ENCODE measurements at places on chromosomes 13 and 19.

- ATAC-seq: no peak
These were observed 46.3 kb downstream of the URI1 start for GRCh38 chr19:29988351-29988750.

DNA sequence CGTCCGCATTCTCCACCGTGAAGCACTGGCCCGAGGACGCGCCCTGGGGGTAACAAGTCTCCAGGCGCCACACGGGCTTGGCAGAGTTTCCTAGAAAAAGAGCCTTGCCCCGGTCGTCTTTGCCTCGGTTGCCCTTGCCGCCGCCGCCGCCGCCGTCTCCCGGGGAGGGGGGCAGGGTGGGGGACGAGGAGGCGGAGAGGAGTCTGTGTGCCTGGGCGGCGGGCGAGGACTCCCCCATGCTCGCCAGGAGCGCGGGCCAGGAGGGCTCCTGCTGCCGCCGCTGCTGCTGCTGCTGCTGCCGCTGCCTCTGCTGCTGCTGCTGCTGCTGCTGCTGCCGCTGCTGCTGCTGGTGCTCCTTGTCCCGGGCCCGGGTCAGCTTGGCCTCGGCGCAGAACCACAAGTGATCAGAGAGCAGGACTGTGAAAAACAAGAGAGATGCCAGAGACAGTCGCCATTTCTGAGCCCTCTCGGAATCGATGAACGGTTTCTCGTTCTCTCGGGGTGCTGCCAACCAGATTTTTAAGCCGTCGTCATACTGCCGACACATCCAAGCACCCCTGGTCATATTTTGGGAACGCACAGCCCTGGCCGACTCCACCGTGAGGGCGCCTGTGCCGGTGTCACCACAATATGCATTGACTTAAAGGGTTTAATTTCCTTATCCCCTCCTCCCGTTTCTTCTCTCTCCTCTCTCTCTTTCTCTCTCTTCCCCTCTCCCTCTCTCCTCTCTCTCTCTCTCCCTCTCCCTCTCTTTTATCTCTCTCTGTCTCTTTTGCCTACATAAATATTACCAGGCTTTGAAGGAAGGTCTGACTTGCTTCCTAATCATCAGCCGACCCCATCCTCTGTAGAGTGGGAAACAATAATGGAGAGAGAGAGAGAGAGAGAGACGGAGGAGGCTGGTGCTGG, 349.1 kb downstream of the LIG4 start:
- ATAC-seq: no peak

DNA sequence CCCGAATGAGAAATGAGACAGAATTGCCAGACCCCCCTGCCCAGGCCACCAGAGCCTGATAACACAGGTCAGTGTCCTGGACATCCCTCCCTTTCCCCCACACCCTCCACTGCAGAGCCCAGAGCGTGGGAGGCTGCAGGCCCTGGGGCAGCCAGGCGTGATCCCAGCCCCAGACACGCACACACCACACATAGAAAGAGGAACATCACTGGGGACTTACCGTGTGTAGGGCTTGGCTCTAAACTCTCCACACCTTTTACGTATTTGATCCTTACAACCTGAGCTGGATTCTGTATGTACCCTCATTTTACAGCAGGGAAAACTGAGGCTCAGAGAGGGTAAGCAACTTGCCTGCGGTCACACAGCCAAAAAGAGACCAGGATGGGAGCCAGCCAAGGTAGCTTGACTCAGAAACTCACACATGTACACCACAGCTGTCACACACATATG, 334 bp upstream of the ANGPTL6 start:
- no peak for ATAC-seq

DNA sequence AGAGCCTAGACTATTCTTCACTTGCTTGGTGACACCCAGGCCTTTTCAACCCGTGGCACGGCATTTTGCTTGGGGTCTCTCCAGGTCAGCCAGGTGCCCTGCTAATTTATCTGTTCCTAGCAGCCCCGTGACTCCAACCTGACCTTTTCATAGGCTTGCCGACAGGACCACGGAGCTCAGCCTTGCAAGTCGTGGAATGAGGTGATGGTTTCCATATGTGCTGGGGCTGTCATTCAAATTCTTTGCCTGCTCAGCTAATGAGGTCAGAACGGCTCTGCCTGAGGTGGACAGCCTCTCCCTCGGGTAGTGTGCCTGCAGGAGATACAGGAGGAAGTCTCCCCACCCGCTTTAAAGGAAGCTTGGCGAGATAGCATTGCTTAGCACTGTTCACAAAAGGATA, 61.0 kb downstream of the SHISA2 start:
- no peak for ATAC-seq

DNA sequence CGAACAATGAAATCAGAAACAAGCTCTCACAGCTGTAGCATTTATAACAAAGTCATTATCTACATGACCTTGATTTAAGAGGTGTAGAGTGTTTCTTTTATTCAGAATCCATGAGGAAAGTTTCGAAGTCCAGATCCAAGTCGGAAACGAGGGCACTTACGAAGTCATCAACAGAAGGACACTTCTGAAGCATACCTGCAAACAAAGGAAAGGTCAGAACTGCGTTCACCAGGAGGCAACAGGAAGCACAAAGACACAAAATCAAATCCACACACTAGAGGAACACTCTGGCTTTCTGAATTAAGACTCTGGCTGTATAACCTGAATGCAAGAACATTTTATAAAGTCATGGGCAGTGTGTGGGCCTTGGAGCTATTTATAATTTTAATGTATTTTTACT, 158.9 kb downstream of the MIPEP start:
- ATAC-seq: no peak

GRCh38 chr19:8335343-8336071, 7.6 kb downstream of the KANK3 start:
- peak; percentile 45 for ATAC-seq

DNA sequence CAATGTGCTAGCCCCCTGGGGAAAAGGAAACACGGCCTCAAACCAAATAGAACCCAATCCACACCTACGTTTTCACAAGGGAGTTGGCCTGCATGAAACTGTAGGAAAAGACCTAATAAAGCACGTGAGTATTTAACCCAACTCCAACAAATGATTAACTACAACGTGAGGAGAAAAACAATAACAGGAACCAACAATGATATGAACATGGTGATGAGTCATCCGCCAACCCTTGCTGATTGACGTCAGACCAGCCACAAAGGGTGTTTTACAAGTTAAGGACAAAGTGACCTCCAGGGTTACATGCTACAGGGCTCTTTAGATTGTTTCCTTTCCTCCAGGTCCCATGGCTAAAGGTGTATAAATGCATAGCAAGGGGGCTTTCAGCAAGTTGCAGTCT, 460.5 kb downstream of the COG6 start:
- ATAC-seq: peak; percentile 87

- ATAC-seq: no peak
These were observed 10.2 kb upstream of the CCDC97 start for GRCh38 chr19:41299755-41300089.

GRCh38 chr19:35006342-35006998, 6.3 kb downstream of the GRAMD1A start:
- peak; percentile 39 for ATAC-seq

DNA sequence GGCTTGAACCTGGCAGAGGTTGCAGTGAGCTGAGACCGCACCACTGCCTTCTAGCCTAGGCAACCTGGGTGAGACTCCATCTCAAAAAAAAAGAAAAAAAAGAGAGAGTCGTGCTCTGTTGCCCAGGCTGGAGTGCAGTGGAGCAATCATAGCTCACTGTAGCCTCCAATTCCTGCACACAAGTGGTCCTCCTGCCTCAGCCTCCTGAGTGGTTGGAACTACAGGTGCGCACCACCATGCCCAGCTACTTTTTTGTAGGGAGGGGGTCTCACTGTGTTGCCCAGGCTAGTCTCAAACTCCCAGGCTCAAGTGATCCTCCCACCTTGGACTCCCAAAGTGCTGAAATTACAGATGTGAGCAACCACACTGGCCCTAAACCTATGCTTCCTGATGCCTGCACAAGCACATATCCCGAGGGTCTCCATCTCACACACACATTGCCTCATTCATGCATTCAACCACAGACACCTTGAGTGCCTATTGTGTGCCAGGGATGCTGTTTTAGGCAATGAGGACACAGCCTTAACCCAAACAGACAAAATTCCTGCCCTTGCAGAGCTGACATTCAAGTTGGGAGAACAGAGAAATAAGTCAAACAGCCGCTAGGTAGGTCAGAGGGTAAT, 2.2 kb downstream of the ANGPTL6 start:
- ATAC-seq: no peak

DNA sequence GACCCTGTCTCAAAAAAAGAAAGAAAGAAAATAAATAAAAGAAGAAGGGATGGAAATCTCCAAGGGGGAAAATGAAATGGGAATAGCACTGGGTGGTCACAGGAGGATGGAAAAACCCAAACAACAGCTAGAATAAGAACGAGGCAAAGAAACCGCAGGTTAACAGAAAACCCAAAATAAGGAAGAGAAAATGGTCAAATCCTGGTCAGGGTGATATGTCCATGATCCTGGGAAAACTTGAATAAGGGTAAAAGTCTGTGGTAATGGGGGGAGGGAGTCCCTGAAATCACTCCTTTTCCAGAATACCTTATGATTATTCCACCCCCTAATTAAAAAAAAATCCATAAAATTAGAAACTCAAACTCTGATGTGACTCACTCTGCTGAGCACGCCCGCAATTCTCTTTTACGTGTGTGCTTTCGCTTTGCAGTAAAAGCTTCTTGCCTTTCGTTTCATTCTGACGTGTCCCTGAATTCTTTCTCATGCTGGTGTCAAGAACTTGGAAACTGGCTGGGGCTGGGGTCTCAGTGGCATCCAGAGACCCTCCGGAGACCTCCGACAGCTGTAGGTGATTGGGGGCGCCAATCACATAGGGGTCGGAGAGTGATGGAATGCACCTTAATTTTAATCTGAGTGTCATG, 4.3 kb upstream of the NAXD start:
- no peak for ATAC-seq

DNA sequence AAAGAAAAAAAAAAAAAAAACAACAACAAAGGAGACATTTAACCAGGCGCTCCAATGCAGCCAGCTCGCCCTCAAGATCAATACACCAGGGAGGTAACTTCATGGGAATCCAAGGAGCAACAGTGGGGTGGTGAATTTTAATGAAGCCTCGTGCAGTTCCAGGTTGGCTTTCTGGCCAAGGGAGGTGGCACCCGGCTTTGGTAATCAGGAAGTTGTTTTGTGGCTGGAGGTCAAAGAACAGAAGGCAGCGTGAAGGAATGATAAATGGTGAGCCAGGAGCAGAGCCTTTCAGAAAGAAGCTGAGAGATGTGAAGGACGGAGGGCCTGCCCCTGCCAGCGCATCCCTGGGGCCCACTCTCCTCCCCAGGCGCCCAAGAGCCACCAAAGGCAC, 188.2 kb upstream of the TSC22D1 start:
- no peak for ATAC-seq

DNA sequence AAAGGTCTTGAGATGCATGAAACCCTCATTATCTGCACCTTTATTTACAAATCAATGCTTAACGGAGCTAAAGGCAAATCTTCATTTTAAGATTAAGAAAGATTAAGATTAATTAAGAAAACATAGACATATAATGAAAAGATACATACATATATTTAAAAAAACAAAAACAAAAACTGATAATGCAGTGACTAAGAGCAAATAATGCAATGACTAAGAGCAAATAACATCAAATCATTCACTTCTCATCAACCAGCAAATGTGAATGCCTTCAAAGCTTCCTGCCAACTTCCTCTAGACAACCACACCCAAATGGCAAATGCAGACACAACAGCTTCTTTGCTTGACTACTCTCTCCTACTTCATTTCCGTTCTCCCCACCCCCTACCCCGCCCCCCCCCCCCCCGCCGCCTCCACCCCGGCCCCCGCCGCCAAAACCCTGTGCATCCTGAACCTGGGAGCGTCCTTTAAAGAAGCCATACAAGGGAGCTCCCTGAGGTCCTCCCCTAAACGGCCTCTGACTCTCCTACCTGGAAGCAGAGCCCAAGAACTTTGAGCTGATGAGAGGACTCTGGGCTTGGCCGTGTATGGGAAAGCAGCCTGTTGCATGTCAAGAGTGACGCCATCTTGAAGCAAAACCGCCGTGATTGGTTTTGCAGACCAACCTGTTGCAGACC, 24.5 kb downstream of the TEX101 start:
- peak; percentile 77 for ATAC-seq

GRCh38 chr13:45074721-45075120, 45.6 kb upstream of the GTF2F2 start:
- no peak for ATAC-seq

DNA sequence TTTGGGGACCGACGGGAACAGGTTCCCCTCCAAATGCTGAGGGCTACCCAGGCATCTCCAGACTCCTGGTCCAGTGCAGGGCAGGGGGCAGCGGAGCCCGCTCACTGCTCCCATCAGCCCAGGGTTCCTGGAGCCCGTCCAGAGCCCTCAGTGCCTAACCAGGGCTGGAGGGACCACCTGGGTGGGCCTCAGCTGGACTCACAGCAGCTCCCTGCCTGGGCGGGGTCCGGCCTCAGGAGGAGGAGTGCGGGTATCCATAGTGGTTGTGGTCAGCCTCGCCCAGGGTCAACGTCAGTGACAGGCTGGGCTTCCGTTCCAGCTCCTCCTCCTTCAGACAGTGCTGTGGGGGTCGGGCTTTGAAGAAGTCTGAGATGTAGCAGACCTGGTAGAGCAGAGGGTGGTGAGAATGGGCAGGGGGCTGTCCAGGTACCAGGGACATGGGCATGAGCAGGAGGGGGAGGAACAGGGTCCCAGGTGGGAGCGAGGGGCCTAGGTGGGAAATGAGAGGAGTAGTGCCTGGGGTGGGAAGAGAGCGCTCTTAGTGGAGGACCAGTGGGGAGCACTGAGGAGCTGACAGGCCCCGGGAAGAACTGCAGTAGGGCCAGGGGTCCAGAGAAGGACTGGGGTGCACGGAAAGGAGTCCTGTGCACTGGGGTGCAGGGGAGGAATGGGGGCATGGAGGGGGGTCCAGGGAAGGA, 9.9 kb downstream of the PLPP2 start:
- no peak for ATAC-seq

DNA sequence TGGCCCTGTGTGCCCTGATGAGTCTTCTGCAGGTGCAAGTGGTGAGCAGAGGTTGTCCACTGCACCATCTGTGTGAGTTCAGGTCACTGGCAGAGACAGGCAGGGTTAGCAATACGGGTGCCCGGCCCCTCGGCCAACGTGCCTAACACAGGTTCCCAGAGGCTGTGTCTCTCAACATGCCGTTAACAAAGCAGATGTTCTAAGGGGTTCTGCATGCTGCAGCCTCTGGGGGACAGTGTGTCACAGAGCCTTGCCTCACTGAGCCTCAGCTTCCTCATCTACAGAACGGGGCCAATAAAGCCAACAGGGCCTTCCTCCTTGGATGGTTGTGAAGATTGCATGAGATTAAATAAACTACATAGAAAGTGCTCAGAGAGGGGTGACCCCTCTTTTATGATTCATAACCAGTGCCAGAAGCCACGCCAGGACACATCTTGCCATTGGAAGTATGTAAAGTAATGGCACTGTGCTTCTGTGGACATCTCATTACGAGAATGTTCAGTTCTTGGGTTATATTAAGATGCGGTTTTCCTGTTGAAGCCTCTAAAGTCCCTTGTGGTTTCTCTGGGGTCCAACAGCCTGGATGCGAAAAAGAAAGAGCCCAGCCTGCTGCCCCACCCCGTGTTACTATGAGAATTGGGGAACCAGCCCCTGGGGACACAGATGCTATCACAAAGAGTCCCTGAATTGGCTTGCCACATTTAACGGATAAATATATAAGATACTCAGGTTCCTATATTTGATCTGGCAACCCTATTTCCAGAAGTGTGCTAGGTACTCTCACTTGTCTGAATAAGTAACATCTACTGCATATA, 11.2 kb upstream of the ARHGEF18 start:
- peak; percentile 62 for ATAC-seq

GRCh38 chr13:44155422-44156293, 218.0 kb upstream of the SERP2 start:
- ATAC-seq: no peak

- peak; percentile 1 for ATAC-seq
These were observed 506 bp upstream of the AP1M1 start for GRCh38 chr19:16197188-16197621.
